Left lung (tissue), 14 donors: ENCODE measurements at places on chromosomes 16 and 17. TPM values are rescaled to one million over a fixed set of nuclear protein-coding genes. Genes with fewer than 3 reads are reported as not detected.

CHST4 gene
- 0.10 TPM for polyA plus RNA-seq

DNA sequence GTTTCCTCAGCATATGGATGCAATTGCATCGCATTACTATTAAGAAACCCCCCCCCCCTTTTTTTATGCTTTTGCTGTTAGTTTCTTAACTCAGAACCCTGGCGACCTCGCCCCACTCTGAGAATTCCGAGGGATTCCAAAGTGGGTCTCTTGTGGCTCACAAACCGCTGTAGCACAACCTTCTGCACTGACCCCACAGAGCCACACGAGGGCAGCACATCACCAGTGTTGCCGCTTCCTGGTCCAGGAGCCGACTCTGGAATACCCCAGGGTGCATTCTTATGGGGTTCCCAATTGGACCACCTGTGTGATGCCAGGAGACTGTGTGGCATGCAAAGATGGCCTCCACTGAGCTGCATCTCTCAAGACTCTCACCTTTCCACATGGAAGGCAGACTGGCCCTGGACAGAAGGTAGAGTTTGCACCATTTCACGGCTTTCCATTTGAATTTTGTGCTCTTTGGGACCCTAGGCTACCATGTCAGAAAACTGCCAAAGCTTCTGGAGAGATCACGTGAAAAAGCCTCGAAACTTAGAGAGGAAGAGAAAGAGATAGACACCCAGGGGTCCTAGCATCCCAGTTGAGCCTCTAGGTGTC is 432.7 kb upstream of the ASIC2 start:
- H3K4me1 ChIP-seq: no peaks in the 10 kb centered on the region
- DNase-seq: no peak
- H3K27me3 ChIP-seq: peaks cover 33% of the 10 kb centered on the region
- H3K4me3 ChIP-seq: no peak overlapping the region
- H3K27ac ChIP-seq: no peak overlapping the region

MYO15A gene
- 3.2 TPM for polyA plus RNA-seq

DNA sequence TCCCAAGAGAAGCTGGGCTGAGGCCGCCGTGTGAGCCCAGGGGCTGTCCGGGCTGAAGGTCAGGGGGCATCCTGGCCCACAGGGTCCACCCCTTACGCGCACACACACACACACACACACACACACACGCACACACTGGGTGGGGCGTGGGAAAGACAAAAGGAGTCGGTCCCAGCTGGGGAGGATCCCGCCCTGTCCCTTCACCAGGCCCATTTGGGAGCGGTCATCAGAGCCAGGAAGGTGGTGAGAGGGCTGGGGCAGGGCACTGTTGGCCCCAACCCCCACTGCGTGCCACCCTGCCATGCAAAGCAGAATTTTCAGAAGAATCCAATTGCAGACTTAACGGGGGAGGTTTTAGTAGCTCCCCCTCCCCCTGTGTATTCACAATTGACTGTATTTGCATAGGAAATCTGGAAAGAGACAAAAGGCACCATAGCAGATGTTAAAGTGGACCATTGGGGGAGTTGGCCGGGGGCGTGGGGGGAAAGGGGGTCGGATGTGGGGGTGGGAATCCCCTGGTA is 11.3 kb upstream of the CD300A start:
- peaks cover 42% of the 10 kb centered on the region for H3K4me1 ChIP-seq
- DNase-seq: no peak
- no peak overlapping the region for H3K4me3 ChIP-seq
- no peaks in the 10 kb centered on the region for H3K36me3 ChIP-seq

GRCh38 chr16:74565378-74565777 is 41.5 kb downstream of the GLG1 start:
- no peak for DNase-seq
- H3K36me3 ChIP-seq: no peaks in the 10 kb centered on the region
- H3K4me1 ChIP-seq: no peaks in the 10 kb centered on the region
- no peaks in the 10 kb centered on the region for H3K27me3 ChIP-seq

GRCh38 chr17:3507071-3507470 is 31.3 kb downstream of the ASPA start:
- no peaks in the 10 kb centered on the region for H3K4me1 ChIP-seq
- H3K4me3 ChIP-seq: no peak overlapping the region
- no peaks in the 10 kb centered on the region for H3K27me3 ChIP-seq
- no peak for DNase-seq

DNA sequence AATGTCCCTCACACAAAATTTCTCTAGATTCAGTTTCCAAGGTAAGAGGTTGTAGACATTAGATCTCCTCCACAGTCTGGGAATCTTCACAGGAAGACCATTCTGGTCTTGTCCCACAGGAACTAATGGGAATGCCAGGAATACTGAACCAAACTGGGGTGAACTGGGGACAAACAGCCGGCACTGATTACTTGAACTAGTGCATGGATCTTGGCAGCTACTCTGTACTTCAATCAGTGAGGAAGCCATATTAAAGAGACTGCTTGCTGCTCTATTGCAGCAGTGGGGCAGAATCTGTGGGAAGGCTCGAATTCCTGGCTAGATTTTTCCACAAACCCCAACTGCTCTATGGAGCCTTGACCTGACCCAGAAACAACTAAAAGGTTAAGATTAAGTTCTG is 268.9 kb upstream of the AXIN2 start:
- H3K36me3 ChIP-seq: no peaks in the 10 kb centered on the region
- no peak overlapping the region for H3K27ac ChIP-seq
- H3K27me3 ChIP-seq: no peaks in the 10 kb centered on the region
- no peak for DNase-seq
- no peak overlapping the region for H3K4me3 ChIP-seq
- H3K4me1 ChIP-seq: no peaks in the 10 kb centered on the region

DNA sequence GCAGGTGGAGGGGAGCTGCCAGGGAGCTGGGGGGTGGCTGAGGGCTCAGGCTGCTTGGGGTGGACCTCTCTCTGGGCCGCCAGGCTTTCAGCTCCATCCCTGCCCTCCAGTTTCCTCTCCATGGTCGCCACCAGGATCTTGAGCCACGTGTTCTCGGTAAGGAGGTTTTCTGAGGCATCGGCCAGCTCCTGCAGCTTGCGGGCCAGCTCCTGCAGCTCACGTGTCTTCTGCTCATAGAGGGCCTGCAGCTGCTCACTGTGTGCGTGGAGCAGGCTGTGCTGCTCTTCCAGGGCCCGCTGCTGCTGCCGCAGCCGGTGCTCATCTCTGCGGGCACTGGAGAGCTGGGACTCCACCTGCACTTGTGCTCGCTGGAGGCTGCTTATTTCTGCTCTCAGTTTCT is 11.0 kb downstream of the SNN start:
- H3K27ac ChIP-seq: no peak overlapping the region
- H3K27me3 ChIP-seq: no peaks in the 10 kb centered on the region
- DNase-seq: no peak
- peaks cover 4% of the 10 kb centered on the region for H3K4me1 ChIP-seq
- H3K36me3 ChIP-seq: no peaks in the 10 kb centered on the region

DNA sequence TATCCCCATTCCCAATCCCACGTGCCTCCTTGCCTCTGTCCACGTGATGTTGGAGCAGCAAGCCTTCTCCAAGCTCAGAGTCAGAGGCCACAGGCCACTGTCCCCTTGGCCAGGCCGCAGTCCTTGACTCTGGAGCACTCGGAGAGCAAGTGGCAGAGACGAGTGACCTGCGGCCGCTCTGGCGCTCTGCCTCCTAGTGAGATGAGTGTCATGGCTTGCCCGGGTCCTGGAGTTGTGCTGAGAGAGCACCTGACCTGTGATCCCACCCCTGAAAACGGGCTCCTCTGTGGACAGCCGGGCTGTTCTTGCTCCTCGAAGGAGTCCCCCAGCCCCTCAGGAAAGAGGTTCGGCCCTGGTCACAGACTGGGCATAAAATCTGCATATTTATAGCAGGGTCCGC is 10.0 kb upstream of the FASN start:
- H3K27ac ChIP-seq: no peak overlapping the region
- no peak overlapping the region for H3K4me3 ChIP-seq
- no peak for DNase-seq
- H3K4me1 ChIP-seq: peaks cover 32% of the 10 kb centered on the region
- H3K36me3 ChIP-seq: no peaks in the 10 kb centered on the region

- no peak overlapping the region for H3K27ac ChIP-seq
- H3K36me3 ChIP-seq: no peaks in the 10 kb centered on the region
- no peak overlapping the region for H3K4me3 ChIP-seq
- DNase-seq: no peak
- H3K4me1 ChIP-seq: no peaks in the 10 kb centered on the region
These were observed 196.3 kb downstream of the IRF8 start for GRCh38 chr16:86095131-86095752.

BAIAP3 gene
- polyA plus RNA-seq: 4.0 TPM

- H3K36me3 ChIP-seq: no peaks in the 10 kb centered on the region
- H3K27me3 ChIP-seq: no peaks in the 10 kb centered on the region
- H3K27ac ChIP-seq: no peak overlapping the region
- no peak overlapping the region for H3K4me3 ChIP-seq
These were observed 30.5 kb downstream of the HS3ST2 start for GRCh38 chr16:22844416-22844815.

DNA sequence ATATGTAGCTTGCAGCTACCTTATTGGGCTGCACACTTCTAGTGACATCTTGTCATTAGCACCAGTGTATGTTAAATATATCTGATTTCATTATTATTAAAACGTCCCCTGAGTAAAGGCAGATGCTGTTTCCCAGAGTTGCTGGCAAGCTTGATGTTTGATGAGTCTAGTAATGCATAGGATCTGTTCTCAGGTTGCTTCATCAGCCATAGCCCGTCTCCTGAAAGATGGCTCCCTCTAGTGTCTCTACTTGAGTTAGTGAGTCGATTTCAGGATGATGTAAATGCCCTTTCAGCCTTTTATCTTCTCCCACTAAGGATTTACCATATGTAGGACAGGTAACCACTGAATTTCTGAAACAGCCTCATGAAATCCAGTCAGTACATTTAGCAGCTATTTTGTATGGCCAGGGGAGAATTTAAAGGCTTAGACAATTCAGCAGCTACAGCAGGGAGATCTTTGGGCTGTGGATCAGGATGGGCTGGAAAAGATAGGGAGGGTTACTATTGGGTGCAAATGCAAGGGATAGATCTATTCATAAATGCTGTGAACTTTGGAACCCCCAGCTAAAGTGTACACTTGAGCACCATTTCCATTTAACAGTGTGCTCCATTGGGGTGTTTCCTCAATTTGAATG is 376.3 kb downstream of the CNTNAP4 start:
- DNase-seq: no peak
- H3K4me1 ChIP-seq: no peaks in the 10 kb centered on the region
- no peaks in the 10 kb centered on the region for H3K27me3 ChIP-seq

GRCh38 chr17:17001076-17001777 is 29.3 kb upstream of the TNFRSF13B start:
- H3K36me3 ChIP-seq: no peaks in the 10 kb centered on the region
- H3K27ac ChIP-seq: no peak overlapping the region
- H3K4me1 ChIP-seq: no peaks in the 10 kb centered on the region
- H3K4me3 ChIP-seq: no peak overlapping the region
- H3K27me3 ChIP-seq: no peaks in the 10 kb centered on the region

DNA sequence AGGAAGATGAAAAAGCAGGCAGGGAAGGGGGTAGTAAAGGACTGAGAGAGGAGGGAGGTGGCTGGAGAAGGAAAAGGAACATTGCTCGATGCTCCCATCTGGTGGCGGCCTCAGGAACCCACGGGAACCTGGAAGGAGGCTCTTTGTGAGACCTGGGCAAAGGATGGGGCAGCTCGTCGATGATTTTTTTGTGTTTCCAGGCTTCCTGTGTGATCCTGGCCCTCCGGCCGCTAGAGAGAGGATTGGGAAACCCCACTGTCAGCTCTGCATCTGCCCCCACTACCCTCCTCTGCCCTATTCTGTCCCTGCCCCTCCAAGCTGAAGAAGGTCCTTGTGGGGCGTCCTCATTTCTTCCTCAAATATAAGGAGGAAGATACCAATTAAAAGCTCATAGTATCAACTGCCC is 6.6 kb downstream of the WFIKKN2 start:
- no peak overlapping the region for H3K27ac ChIP-seq
- no peaks in the 10 kb centered on the region for H3K4me1 ChIP-seq
- peak; percentile 83 for DNase-seq
- H3K4me3 ChIP-seq: no peak overlapping the region

TMEM100 gene
- polyA plus RNA-seq: 40.4 TPM

KRT25 gene
- not detected for polyA plus RNA-seq

TMEM186 gene
- polyA plus RNA-seq: 12.9 TPM

PFN1 gene
- 420 TPM for polyA plus RNA-seq

PMFBP1 gene
- polyA plus RNA-seq: 6.5 TPM

DNA sequence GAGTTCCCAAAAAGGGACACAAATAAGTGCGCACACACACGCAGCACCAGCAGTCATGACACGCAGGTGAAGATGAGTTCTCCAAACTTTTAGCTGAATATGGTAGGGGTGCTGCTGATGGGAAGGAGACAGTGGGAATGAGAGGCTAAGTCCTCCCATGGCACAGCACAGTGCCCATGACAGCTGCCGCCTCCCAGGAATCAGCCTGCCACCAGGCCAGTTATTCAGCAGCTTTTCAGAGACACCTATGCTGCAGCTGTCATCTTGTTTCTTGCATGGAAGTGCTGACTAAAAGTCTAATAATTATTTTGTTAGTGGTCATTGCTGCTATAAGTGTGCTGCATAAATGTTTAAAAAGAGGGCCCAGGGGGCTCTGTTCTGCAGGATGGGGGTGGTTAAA is 12.2 kb downstream of the WFIKKN2 start:
- H3K27me3 ChIP-seq: no peaks in the 10 kb centered on the region
- H3K36me3 ChIP-seq: no peaks in the 10 kb centered on the region
- DNase-seq: no peak

NPIPB13 gene
- polyA plus RNA-seq: 11.0 TPM

PMM2 gene
- polyA plus RNA-seq: 22.3 TPM

SKAP1 gene
- 1.4 TPM for polyA plus RNA-seq

SP6 gene
- polyA plus RNA-seq: 4.7 TPM

GRCh38 chr17:74231928-74232907 is 18.8 kb downstream of the TTYH2 start:
- peaks cover 7% of the 10 kb centered on the region for H3K36me3 ChIP-seq
- no peak overlapping the region for H3K4me3 ChIP-seq
- H3K27me3 ChIP-seq: no peaks in the 10 kb centered on the region

MIS12 gene
- 35.1 TPM for polyA plus RNA-seq

GRCh38 chr17:55062921-55063320 is 94.4 kb downstream of the STXBP4 start:
- H3K27ac ChIP-seq: no peak overlapping the region
- no peak for DNase-seq
- no peaks in the 10 kb centered on the region for H3K4me1 ChIP-seq
- no peaks in the 10 kb centered on the region for H3K36me3 ChIP-seq
- H3K4me3 ChIP-seq: no peak overlapping the region

IRX3 gene
- 53.8 TPM for polyA plus RNA-seq

- no peaks in the 10 kb centered on the region for H3K36me3 ChIP-seq
- H3K27ac ChIP-seq: no peak overlapping the region
- no peaks in the 10 kb centered on the region for H3K27me3 ChIP-seq
- H3K4me1 ChIP-seq: no peaks in the 10 kb centered on the region
These were observed 45.8 kb downstream of the VPS35L start for GRCh38 chr16:19601083-19601976.
